ENCODE measurements at places on chromosomes 13 and 19.

GRCh38 chr13:98774776-98775175, 22.3 kb upstream of the SLC15A1 start:
- no peak for DNase-seq

- no peak for DNase-seq
Observed at GRCh38 chr19:50290775-50291174, 38.4 kb downstream of the KCNC3 start.

- no peak for DNase-seq
Observed at GRCh38 chr19:58568453-58569130, 4.5 kb downstream of the MZF1 start.

DNA sequence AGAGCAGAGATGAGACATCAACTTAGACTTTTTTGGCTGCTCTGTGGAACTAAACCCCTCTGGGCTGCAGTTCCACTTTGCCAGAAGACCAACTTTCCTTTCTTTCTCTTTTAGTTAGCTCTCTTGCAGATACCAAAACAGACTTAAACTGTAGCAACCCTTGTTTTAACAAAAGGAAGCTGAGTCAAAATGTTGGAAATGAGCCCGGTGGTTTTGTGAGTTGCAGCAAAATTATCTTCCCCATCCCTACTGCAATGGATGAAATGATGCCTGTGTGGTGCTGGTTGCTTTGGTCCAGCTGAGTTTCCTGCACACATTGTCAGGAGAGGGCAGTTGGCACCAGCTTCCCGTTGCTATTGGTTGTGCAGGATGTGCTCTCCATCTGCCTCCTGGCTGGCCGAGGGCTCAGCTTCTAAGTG, 115.3 kb downstream of the LRCH1 start:
- no peak for DNase-seq

- DNase-seq, result no peak
Observed at GRCh38 chr19:45901912-45902650, at the start of gene MYPOP. MYPOP (minus strand) TSS chr19:45902613; CDS start chr19:45901773, 840 bp downstream.

DNA sequence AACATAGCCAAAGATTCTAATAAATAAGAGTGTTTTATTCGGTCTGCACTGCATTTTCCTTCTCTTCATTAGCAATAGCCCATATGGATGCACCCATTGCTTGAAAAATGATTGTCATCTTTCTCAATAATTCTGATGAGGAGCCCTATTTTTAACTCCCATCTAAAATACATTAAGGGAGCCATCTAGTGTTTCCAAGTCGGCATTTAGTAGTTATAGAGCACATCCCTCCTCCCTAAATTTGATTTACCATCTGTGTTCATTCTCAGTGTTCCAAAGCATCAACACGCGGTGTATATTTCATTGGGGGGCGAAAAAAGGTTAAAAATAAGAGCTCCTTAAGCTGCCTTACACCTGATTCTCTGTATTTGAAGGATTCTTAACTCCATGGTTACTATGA, 119.2 kb upstream of the IPO5 start:
- DNase-seq, result no peak

- DNase-seq, result no peak
Observed at GRCh38 chr13:44739539-44739938, 163.4 kb upstream of the TSC22D1 start.

DNA sequence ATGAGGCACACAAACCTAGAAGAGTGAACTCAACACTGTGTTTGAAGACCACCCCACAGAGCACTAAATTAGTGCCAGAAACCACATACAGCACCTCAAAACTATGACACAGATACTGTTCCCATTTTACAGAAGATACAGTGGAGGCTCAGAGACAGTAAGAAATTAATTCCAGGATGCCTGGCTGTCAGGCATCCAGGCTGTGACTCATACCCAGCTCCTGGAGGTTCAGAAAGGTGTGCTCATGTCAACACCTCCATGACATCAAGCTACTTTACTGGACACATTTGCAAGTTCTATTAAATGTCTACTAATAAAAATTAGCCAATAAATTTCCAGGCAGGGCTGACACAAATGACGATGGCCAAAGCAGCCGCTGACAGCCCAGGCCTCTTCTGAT, 176.3 kb downstream of the ABCC4 start:
- no peak for DNase-seq

DNA sequence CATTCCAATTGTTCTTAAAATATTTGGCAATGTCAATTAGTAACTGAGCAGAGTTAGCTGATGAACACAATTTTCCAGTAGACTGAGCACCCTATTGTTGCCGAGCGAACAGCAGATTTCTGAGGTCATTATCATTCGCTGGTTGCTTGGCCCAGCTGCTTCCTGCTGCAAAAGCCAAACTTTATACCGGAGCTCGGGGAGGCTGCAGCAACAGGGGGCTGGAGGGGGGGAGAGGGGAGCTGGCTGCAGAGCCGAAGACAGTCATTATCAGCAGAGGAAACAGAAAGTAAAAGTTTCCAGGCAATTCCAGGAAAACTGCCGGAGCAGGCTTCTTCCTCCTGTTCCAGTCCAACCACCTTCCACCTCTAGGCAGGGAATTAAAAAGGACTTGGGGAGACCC, 77.9 kb downstream of the ZNF536 start:
- no peak for DNase-seq

GRCh38 chr13:20349564-20350381, 117.7 kb upstream of the GJB6 start:
- DNase-seq, result no peak

- no peak for DNase-seq
Observed at GRCh38 chr19:18969931-18970659, 29.1 kb upstream of the HOMER3 start.

GRCh38 chr13:22062478-22063205, 391.8 kb downstream of the FGF9 start:
- DNase-seq, result no peak

DNA sequence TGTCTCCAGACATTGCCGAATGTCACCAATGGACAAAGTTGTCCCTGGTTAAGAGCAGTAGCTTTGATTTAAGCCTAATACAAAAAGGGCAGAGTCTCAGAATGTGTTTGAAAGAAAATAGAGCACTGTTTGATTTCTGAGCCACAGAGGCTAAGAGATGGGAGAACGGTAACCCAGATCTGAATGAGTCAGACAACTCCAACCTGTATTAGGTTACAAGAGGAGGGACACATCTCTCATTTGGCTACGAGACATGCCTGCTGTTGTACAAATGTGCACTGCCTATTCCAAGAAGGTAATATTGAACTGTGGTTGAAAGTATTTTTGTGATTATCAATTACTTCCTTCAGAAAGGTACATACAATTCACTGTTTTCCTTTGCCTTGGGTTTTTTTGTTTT, 4.9 kb upstream of the HSPH1 start:
- no peak for DNase-seq

GRCh38 chr13:99909836-99910619, 61.5 kb downstream of the ZIC5 start:
- no peak for DNase-seq

DNA sequence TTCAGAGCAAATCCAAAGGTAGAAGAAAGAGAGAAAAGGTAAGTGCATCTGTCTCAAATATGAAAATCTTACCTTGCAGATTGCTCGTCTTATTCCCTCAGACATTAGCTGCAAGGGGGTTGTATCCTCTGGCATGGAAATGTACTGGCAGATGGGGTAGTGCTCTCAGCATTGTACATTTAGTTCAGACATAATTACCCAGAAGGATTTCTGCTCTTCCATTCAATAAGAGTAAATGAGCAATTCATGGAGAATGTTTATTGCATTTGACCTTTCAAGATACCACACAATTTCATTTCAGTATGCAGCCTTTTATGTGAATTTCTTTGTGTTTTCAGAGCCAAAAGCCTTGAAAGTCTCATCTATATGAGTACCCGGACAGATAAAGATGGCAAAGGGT, 63.8 kb downstream of the SCEL start:
- DNase-seq, result no peak

- no peak for DNase-seq
Observed at GRCh38 chr13:83876546-83876945, 5.7 kb downstream of the SLITRK1 start.

DNA sequence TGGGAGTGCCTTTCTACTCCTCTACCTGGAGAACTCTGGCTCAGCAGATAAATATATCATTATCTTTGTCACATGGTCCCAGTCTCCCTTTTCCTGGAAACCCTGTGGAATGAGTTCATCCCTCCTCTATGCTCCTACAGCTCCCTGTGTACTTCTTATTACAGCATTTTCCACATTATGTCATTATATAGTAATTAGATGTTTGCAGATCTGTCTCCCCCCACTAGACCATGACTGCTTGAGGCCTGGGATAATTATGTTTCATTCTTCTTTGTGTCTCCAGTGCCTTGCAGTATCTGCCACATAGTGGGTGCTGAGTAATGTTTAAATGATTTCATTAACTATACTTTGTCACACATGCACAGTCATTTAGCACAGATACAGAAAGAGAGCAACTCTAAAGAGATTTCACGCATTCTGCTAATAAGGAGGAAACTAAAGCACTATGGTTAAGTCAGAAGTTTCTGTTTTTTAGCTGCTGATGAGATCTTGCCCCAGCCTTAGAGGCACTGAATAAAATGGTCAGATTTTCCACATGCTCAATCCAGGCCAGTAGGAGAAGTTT, 66.1 kb upstream of the DIAPH3 start:
- no peak for DNase-seq

DNA sequence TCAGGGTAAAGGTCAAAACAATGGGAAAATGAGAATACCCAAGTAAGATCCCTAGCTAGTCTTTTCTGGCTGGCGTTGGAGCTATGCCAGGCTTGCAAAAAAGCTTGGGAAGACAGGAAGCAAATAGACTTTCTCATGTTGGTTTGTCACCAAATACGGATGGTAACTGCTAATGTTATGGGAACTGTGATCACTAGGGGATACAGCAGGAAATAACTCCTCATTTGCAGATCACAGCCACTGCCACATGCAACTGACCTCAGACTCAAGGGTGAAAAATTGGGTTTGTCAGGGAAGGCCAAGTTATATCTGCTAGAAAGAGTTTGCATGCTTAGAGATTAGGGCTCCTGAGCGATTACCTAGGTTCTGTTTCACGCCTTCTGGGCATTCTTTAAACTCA, 162.9 kb downstream of the NHLRC3 start:
- no peak for DNase-seq

DNA sequence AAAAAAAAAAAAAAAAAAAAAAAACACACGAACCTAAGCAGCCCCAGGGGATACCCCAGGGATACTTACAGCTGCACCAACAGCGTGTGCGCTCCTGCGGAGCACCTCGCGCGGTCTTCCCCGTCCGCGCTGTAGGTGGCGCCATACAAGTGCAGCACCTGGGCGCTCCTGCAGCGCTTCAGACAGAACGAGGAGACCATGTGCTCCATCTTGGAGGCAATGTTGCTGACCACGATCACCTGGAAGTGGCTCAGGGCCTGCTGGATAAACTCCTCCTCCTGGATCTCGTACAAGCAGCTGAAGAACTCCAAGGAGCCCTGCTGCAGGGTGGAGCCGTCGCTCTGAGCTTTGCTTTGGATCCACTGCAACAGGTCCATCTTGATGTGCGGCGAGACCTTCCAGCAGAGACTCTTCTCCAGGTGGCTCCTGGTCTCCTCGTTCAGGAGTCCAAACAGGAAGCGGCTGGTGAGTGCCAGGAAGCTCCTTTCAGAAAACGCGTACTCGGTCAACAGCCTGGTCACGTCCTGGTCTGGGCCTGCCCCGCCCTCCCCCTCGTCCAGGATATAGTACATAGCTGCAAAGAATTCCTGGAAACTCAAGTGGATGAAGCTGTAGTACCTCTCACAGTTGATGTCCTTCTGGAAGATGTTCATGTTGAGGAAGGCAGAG, 14.5 kb downstream of the NLRP12 start:
- no peak for DNase-seq

GRCh38 chr13:99215184-99215830, 14.7 kb downstream of the UBAC2 start:
- no peak for DNase-seq

DNA sequence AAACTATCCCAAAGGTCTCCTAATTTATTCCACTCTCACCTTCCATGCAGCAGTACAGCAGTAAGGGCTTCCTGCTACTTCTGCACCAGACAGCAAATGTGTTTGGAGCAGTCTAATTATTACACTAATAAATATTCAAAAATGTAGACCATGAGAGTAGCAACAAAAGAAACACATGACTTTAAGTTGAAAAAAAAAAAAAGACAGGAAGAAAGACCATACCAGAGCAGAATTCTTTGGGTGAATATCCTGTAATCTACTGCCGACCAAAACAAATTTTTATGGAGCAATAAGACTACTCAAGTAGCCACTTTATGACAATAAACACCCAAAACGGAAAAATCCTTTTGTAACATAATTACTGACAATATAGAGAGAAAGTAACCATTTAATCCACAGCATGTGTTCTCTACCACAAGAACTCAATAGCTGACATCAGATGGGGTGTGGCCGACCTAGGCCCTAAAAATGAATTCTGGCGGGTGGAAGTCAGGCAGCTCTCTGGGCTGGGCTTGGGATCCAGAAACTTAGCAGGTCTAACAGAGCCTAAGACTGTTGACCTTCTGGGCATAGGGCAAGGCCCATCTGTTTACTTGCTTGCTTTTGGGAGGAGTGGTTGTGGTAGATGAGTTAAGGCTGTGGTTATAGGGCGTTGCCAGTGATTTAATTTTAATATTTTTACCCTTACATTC, 4.6 kb downstream of the KLF12 start:
- DNase-seq, result no peak

DNA sequence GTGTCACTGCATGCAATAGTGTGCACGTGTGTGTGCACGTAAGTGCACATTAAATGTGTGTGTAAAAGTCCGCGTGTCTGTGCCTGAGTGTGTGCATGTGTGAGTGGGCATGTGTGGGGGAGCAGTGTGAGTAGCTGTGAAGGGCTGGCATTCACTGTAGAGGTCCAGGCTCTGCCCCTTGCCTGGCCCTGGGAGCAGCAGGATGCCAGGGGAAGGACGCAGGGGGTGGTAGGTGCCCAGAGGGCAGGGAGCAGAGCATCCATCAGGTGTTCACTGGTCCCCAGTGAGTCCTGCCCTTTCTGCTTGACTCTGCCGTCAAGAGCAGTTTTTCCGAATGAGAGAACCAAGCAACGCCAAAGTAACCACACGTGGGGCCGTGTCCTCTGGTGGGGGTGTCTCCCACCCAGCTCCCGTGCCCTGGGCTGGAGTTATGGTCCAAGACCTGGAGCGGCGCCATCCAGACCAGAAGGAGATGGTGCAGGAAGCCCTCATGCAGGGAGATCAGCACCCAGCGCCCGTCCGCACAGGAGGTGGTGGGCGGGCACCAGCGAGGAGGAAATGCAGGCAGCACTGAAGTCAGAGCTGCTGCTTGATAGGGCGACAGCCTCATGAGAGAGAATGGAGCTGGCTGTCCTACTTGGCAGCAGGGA, 68.5 kb downstream of the TEX29 start:
- DNase-seq, result no peak

- no peak for DNase-seq
Observed at GRCh38 chr19:11373166-11373884, 1.1 kb upstream of the SWSAP1 start.
